Activated T-helper 1 cell treated with anti-CD3 and anti-CD28 coated beads, Interleukin-12 subunit alpha, Interleukin-12 subunit beta, Interleukin-2, Interleukin-4 antibody, amounts not matched to agents 30 ng/mL and 10 ng/mL and 1 ng/mL, durations not matched to agents 14 hours and 24 hours and 36 hours (primary cell): ENCODE measurements at places on chromosomes 11 and 22. TPM values are rescaled to one million over a fixed set of nuclear protein-coding genes. Genes with fewer than 3 reads are reported as not detected.
A peak's percentile ranks its signal among the peaks of the same experiment; 100 is the strongest.

DNA sequence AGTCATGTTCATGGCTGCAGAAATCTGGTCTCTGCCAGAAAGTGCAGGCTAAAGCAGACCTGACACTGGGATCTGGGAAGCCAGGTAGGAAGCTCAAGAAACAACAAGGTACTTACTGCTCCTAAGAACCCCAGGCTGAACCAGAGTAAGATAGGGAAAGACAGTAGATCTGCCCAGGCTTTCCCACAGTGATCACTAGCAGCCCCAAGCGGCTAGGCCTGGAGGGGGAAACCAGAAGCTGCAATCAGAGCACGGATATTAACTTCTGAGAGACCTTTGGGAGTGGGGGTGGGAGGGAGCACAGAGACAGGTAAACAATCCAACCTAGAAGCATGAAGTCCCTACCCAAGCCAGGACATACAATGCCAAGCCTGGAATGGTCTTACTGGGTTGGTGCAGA, 135.2 kb upstream of the C11orf58 start:
- DNase-seq, result no peak
- H3K4me3 ChIP-seq, result no peak overlapping the region
- peak overlapping the region; percentile 67 for H3K27ac ChIP-seq
- peaks cover 8% of the 10 kb centered on the region for H3K4me1 ChIP-seq

DNA sequence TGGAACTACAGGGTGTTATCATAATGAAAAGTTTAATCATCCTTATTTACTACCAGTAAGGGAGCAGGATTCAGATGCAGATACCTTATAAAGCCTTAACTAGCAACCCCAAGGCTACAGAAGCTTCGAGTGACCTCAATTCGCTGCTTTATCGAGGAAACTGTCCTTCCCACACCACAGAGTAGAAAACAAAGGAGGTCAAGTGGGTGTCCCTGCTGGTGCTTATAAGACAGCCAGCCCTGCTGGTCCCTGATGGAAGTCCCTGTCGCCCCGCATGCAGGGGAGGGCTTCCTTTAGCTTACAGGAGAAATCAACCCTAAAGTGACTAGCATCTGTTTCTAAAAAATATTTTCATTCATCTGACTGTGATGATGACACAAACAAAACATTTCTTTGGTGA, 7.3 kb downstream of the MN1 start:
- H3K27me3 ChIP-seq, result peaks cover 5% of the 10 kb centered on the region
- no peaks in the 10 kb centered on the region for H3K36me3 ChIP-seq
- H3K27ac ChIP-seq, result no peak overlapping the region
- H3K4me1 ChIP-seq, result no peaks in the 10 kb centered on the region
- no peak overlapping the region for H3K4me3 ChIP-seq

DNA sequence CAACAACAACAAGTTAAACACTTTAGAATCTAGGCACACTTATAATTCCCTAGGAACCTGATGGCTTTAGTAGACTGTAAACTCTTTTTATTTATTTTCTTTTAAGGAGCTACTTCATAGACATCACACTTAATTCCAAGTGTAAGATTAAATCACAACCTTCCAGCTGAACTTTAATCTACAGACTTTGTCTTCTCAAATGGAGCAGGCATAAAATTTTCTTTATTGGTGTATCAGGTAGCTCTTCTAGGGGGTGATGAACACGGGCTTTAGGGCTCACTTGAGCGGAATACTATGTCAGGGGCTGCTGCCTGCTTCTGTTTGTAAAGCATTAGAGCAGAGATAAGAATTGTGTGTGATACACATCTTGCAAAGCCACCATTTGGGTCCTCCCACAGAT, 525.8 kb upstream of the FAT3 start:
- no peaks in the 10 kb centered on the region for H3K36me3 ChIP-seq
- no peak for DNase-seq
- H3K4me3 ChIP-seq, result no peak overlapping the region
- no peaks in the 10 kb centered on the region for H3K27me3 ChIP-seq
- no peak overlapping the region for H3K27ac ChIP-seq
- no peaks in the 10 kb centered on the region for H3K4me1 ChIP-seq

- DNase-seq, result no peak
- H3K27ac ChIP-seq, result no peak overlapping the region
- no peaks in the 10 kb centered on the region for H3K4me1 ChIP-seq
- H3K4me3 ChIP-seq, result no peak overlapping the region
- no peaks in the 10 kb centered on the region for H3K27me3 ChIP-seq
- no peaks in the 10 kb centered on the region for H3K36me3 ChIP-seq
Measured at GRCh38 chr11:15471048-15471894, 356.5 kb downstream of the INSC start.

DNA sequence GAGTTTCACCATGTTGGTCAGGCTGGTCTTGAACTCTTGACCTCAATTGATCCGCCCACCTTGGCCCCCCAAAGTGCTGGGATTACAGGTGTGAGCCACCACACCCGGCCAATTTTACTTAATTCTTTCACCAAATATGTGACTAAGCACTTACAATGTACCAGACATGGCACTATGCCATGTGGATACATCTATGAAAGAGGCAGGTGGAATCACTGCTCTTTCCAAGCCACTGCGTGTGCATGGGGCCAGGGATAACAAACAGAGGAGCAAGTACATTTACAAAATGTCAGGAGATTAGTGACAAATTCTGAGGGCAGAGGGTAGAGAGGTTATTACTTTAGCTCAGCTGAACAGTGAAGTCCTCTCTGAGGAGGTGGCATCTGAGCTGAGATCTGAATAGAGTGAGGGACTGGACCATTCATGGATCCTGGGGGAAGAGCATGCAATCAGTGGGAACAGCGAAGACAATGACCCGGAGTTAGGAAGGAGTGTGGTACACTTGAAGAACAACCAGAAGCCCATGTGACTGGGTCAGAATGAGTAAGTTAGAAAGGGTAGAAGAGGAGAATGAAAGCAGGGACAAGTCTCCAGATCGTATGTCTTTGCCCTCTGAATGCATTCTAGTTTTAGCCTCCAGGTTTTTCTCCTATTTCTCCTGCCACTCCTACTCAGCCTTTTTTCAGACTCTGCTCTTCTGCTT, 38.3 kb upstream of the GRAMD1B start:
- H3K36me3 ChIP-seq, result peaks cover 37% of the 10 kb centered on the region
- no peaks in the 10 kb centered on the region for H3K27me3 ChIP-seq
- H3K27ac ChIP-seq, result peak overlapping the region; percentile 72
- H3K4me3 ChIP-seq, result peak overlapping the region; percentile 52

GRCh38 chr11:75308116-75308515, 43.3 kb downstream of the ARRB1 start:
- H3K27me3 ChIP-seq, result no peaks in the 10 kb centered on the region
- DNase-seq, result no peak
- H3K27ac ChIP-seq, result no peak overlapping the region
- H3K4me1 ChIP-seq, result peaks cover 5% of the 10 kb centered on the region
- H3K36me3 ChIP-seq, result no peaks in the 10 kb centered on the region

DNA sequence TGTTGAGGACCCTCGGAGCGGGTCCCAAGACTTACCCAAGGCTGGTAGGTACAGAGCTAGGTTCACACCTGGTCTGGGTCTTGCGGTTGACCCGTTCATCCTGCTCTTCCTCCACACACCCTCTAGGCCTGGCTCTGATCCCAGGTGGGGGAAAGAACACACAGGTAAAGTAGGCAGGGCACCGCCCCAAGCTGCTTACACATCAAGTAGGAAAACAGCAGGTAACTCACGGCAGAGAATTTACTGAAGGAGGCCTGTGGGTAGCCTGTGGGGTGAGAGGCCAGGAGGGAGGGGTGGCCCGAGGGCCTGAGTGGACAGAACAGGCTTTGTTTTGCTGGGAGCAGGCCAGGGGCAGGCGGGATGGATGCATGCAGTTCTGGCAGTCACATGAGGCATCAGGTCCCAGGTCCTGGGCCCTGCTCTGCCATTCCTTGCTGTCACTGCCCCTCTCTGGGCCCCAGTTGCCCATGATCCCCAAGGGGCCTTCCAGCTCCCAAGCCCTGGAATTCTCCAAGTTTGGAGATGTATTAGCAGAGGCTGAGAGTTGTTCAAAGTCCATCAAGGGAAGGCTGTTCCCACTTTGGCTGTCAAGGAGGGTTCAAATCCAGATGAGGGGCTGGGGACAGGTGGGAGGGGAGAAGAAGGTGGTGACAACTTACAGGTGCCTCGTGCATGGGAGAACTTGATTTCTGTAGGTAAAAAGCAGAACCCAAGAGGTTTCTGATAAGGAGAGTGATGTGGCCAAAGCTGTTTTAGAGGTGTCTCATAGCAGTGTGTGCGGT, 5.7 kb downstream of the TSKU start:
- no peak overlapping the region for H3K4me3 ChIP-seq
- H3K36me3 ChIP-seq, result no peaks in the 10 kb centered on the region
- H3K4me1 ChIP-seq, result no peaks in the 10 kb centered on the region

DNA sequence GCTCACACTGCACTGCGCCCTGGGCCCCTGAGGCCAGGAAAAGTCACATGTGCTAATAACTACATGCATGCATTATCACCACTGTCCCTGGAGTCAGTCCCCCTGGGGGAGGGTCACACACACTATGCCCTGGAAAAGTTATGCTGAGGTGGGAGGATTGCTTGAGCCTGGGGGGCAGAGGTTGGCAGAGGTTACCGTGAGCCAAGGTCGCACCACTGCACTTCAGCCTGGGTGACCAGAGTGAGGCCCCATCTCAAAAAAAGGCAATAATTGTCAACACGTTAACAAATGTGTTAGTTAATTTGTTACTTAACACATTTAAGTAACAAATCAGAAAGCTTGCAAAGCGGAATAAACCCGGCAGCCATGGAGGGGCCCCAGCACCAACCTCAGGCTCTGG, 13.3 kb upstream of the SEC14L6 start:
- H3K4me3 ChIP-seq, result no peak overlapping the region
- H3K27me3 ChIP-seq, result no peaks in the 10 kb centered on the region

DNA sequence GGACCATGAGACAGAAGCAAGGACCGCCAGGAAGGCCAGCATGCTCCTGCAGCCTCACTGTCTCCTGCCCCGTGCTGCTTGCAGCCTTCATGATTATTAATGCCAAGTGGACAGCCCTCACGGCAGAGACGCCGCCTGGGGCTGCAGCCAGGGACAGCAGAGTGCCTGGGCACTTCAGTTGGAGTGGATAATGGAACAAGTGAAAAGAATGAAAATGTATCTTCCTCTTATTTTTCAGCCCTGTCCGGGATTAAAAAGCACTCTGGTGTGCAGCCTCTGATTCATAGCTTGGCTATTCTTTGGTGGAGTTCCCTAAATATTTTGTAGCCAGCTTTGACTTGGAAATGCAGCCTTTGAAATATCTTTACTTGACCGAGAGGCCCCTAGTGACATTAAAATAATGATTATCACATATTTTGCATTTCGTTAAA, 1404.2 kb downstream of the BRD1 start:
- DNase-seq, result no peak
- no peak overlapping the region for H3K27ac ChIP-seq
- H3K27me3 ChIP-seq, result peaks cover 4% of the 10 kb centered on the region
- no peaks in the 10 kb centered on the region for H3K4me1 ChIP-seq
- H3K4me3 ChIP-seq, result no peak overlapping the region

DNA sequence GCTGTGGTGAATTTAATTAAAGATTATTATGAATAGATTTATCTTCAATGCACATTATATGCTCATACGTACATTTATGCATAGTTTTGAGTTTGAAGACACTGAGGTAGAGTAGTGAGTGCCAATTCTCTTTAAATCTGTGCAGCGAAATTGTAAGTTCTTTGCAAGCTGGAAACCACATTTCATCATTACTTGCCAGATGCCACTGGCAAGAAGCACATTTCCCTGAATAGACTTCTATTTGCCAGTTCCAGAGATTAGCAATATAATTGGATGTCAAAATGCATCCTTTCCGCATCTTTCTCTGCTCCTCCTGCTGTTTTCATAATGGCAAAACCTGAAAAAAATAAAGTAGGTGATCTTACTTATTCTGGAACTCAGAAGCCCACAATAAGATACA, 448.0 kb downstream of the LUZP2 start:
- no peaks in the 10 kb centered on the region for H3K4me1 ChIP-seq
- H3K27me3 ChIP-seq, result no peaks in the 10 kb centered on the region
- H3K4me3 ChIP-seq, result no peak overlapping the region
- H3K27ac ChIP-seq, result no peak overlapping the region
- H3K36me3 ChIP-seq, result no peaks in the 10 kb centered on the region

DNA sequence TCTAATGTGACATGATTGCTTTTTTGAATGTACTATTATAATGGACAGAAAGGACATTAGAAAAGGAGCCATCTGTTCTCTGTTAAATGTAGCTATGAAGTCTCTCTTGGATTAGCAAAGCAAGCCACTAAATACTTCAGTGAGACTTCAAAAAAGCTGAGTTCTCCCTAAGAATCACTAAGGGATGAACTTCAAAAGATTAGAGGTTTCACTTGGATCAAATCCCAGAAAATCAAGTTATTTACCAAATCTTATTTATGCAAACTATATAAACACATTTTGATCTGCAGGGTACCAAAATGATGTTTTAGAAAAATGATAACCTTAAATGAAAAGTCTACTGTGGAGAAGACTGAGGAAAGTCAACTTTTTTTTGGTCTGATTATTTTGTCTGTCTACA, 82.1 kb upstream of the MTMR2 start:
- H3K36me3 ChIP-seq, result peaks cover 6% of the 10 kb centered on the region
- no peak overlapping the region for H3K4me3 ChIP-seq
- H3K27ac ChIP-seq, result no peak overlapping the region
- DNase-seq, result no peak
- no peaks in the 10 kb centered on the region for H3K4me1 ChIP-seq

- H3K27me3 ChIP-seq, result peaks cover 25% of the 10 kb centered on the region
- no peak for DNase-seq
- no peak overlapping the region for H3K4me3 ChIP-seq
- no peak overlapping the region for H3K27ac ChIP-seq
Measured at GRCh38 chr22:41561788-41562187, 978 bp downstream of the CSDC2 start.

- no peaks in the 10 kb centered on the region for H3K4me1 ChIP-seq
- DNase-seq, result no peak
- no peak overlapping the region for H3K27ac ChIP-seq
- H3K27me3 ChIP-seq, result no peaks in the 10 kb centered on the region
Measured at GRCh38 chr11:130897262-130898182, 18.8 kb downstream of the SNX19 start.

GRCh38 chr11:114607753-114608459, 12.3 kb upstream of the NXPE4 start:
- no peak for DNase-seq
- no peak overlapping the region for H3K27ac ChIP-seq
- H3K27me3 ChIP-seq, result no peaks in the 10 kb centered on the region
- no peaks in the 10 kb centered on the region for H3K4me1 ChIP-seq
- H3K36me3 ChIP-seq, result no peaks in the 10 kb centered on the region

DNA sequence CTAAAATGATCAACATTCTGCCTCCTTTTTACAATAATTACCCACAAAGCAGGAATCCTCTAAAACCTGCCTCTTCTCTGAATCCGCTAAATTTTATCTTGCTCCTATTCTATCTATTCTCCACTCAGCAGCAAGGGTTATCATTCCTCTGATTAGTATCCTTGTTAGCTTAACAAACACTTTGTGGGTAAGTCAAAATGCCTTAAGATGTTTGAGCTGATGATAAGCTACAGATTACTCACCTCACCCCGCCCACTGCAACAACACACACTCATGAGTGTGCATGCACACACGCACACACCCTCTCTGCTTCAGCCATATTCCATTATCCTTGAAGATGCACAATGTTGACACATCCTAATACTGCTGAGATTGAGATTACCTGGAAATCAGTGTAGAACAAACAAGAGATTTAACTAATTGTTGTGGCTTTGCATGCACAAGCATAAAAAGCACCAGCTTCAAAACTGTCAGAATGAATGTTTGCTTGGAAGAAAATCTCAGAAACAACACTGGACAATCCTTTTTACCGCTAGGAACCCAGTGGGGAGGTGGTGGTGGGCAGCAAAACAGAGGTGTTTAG, 130.9 kb downstream of the BBOX1 start:
- no peaks in the 10 kb centered on the region for H3K4me1 ChIP-seq
- H3K4me3 ChIP-seq, result no peak overlapping the region
- no peak overlapping the region for H3K27ac ChIP-seq
- no peaks in the 10 kb centered on the region for H3K36me3 ChIP-seq

ISX gene
- total RNA-seq, result not detected in 2 replicates

RIMBP3C gene
- 0.32 and 0.34 TPM in 2 replicates for total RNA-seq

IPO7 gene
- 136 and 153 TPM in 2 replicates for total RNA-seq

OR2AT4 gene
- not detected in 2 replicates for total RNA-seq

OR6T1 gene
- not detected in 2 replicates for total RNA-seq
